ENCODE measurements at places on chromosomes 5 and 9. TPM values are rescaled to one million over a fixed set of nuclear protein-coding genes. Genes with fewer than 3 reads are reported as not detected.

Gene FGF18
- total RNA-seq, result 2.1 TPM

Gene AK8
- total RNA-seq, result 1.5 TPM

Gene LIFR
- total RNA-seq, result 5.9 TPM

Gene TLX3
- not detected for total RNA-seq

Gene LCN12
- not detected for total RNA-seq

Gene PCDH12
- total RNA-seq, result 0.02 TPM

Gene TMEM232
- 3.8 TPM for total RNA-seq

Gene SPACA9
- 5.4 TPM for total RNA-seq

Gene ISOC1
- 7.4 TPM for total RNA-seq

Gene SET
- total RNA-seq, result 266 TPM

Gene RAB3C
- total RNA-seq, result not detected

Gene BICD2
- total RNA-seq, result 41.9 TPM

- no peaks in the 10 kb centered on the region for H3K27me3 ChIP-seq
- peak overlapping the region; percentile 96 for H3K27ac ChIP-seq
- no peaks in the 10 kb centered on the region for H3K36me3 ChIP-seq
- DNase-seq, result no peak
These were observed 860 bp upstream of the MARCHF6 start for GRCh38 chr5:10352430-10353240.

GRCh38 chr5:176185133-176185733 is 53.0 kb upstream of the SIMC1 start:
- H3K36me3 ChIP-seq, result no peaks in the 10 kb centered on the region
- peaks cover 4% of the 10 kb centered on the region for H3K4me1 ChIP-seq
- no peak overlapping the region for H3K4me3 ChIP-seq
- H3K27me3 ChIP-seq, result peaks cover 33% of the 10 kb centered on the region
- no peak overlapping the region for H3K27ac ChIP-seq

GRCh38 chr9:136242918-136243525 is 2.6 kb downstream of the QSOX2 start:
- H3K4me3 ChIP-seq, result no peak overlapping the region
- no peak for DNase-seq
- H3K27ac ChIP-seq, result no peak overlapping the region
- H3K27me3 ChIP-seq, result no peaks in the 10 kb centered on the region

- H3K27ac ChIP-seq, result peak overlapping the region; percentile 57
- DNase-seq, result no peak
- peaks cover 26% of the 10 kb centered on the region for H3K4me1 ChIP-seq
- peak overlapping the region; percentile 88 for H3K4me3 ChIP-seq
- H3K36me3 ChIP-seq, result peaks cover 7% of the 10 kb centered on the region
These were observed 448 bp downstream of the RELL2 start for GRCh38 chr5:141637123-141637766.

- no peak overlapping the region for H3K4me3 ChIP-seq
- H3K4me1 ChIP-seq, result no peaks in the 10 kb centered on the region
- peaks cover 75% of the 10 kb centered on the region for H3K27me3 ChIP-seq
These were observed 28.4 kb upstream of the GADD45G start for GRCh38 chr9:89576404-89576839.

DNA sequence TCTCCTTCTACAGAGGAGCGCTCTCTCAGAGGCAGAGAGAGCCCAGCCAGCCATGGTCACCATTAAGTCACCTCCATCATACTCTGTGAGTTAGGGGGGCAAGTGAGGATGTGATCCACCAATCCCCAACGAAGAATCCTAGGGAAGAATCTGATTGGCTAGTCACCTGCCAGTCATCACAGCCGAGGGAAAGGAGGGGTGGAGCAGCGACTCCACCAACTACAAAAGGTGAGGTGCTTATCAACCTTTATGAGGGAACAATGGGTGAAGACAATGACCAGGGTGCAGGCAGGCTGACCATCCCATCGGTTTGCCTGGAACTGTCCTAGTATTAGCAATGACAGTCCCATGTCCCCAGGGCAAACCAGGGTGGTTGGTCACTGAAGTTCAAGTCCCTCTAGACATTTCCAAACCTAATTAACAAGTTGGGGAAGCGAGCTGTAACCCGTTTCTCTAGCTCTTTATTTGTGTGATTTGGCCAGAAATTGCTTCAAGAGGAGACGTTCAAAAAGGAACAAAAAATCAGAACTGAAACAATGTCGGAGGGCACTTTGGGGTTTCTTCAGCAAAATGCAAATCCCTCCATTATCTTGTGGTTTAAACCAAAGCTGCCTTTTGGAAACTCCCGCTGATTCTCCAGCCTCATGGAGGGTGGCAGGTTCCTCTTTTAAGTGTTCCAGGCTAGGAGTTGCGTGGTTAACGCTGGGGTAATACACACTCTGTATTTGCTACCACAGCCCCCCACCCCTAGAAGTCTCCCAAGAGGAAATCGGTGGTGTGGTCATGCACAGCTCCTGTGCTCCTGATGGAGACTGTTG is 18.8 kb upstream of the FCN1 start:
- peaks cover 57% of the 10 kb centered on the region for H3K27me3 ChIP-seq
- no peaks in the 10 kb centered on the region for H3K36me3 ChIP-seq
- no peak for DNase-seq
- no peaks in the 10 kb centered on the region for H3K4me1 ChIP-seq
- H3K4me3 ChIP-seq, result no peak overlapping the region
- no peak overlapping the region for H3K27ac ChIP-seq

- H3K27me3 ChIP-seq, result no peaks in the 10 kb centered on the region
- H3K4me3 ChIP-seq, result no peak overlapping the region
These were observed 58.9 kb downstream of the ANKRD33B start for GRCh38 chr5:10622810-10623209.

DNA sequence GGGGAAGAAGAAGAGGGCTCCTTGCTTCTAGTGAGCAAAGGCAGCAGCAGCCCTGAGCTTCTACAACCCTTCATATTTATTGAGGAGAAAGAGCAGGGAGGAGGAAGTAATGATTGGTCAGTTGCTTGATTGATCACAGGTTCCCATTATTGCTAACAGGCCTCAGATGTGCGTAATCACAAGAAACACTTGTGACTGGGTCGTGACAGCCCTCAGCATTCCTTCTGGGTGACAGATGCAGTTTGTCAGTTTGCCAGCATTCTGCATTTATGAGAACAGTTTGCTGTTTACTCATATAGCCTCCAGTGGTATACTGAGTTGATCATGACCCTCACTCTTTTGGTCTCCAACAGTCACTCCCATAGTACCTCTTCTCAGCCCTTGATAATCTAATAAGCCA is 111.5 kb upstream of the TNC start:
- H3K4me3 ChIP-seq, result no peak overlapping the region
- no peak for DNase-seq
- peaks cover 8% of the 10 kb centered on the region for H3K4me1 ChIP-seq
- H3K36me3 ChIP-seq, result peaks cover 2% of the 10 kb centered on the region
- H3K27ac ChIP-seq, result no peak overlapping the region

GRCh38 chr9:80143899-80144298 is 572.1 kb downstream of the TLE4 start:
- H3K27me3 ChIP-seq, result no peaks in the 10 kb centered on the region
- no peak overlapping the region for H3K27ac ChIP-seq
- peaks cover 24% of the 10 kb centered on the region for H3K4me1 ChIP-seq
- no peak for DNase-seq
- no peaks in the 10 kb centered on the region for H3K36me3 ChIP-seq
- no peak overlapping the region for H3K4me3 ChIP-seq

GRCh38 chr5:25412116-25412661 is 767.4 kb upstream of the CDH10 start:
- no peaks in the 10 kb centered on the region for H3K4me1 ChIP-seq
- DNase-seq, result no peak
- no peaks in the 10 kb centered on the region for H3K36me3 ChIP-seq
- no peak overlapping the region for H3K27ac ChIP-seq

DNA sequence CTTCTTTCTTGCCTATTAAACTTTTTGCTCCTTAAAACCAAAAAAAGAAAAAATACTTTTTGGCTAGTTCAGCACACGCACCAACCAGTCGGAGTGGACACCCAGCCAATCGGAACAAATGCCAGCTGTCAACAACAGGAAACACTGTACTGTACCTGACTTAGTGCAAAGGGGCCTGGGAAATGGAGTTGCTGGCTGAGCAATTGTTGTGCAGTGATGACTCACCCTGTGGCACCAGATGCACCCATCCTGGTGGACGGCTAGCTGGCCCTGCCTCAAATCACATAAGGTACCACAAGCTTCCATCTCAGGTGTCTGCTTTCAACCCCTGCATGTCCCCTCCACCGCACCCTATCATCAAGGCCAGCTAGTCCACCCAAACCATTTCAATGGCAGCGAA is 20.9 kb downstream of the FOXE1 start:
- H3K4me3 ChIP-seq, result no peak overlapping the region
- DNase-seq, result no peak
- peaks cover 25% of the 10 kb centered on the region for H3K27me3 ChIP-seq
- no peaks in the 10 kb centered on the region for H3K36me3 ChIP-seq
- H3K27ac ChIP-seq, result no peak overlapping the region

DNA sequence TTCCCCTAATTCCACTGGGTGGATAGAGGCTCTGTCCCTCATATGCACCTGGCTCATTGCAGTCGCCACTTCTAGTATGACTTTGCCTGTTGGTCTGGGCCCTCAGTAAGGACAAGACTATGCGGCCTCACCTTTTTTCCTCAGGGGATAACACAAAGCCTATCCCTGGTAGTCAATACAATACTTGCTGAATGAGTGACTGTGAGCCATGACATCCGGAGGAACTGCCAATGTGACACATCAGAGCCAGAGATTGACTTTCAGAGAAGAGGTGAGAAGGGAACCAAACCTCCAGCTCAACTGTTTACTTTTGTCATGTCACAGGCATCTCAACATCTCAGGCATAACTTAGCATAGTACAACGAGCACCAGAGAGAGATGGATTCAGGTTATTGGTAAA is 371.3 kb downstream of the DMRT2 start:
- DNase-seq, result no peak
- no peak overlapping the region for H3K27ac ChIP-seq
- no peak overlapping the region for H3K4me3 ChIP-seq

DNA sequence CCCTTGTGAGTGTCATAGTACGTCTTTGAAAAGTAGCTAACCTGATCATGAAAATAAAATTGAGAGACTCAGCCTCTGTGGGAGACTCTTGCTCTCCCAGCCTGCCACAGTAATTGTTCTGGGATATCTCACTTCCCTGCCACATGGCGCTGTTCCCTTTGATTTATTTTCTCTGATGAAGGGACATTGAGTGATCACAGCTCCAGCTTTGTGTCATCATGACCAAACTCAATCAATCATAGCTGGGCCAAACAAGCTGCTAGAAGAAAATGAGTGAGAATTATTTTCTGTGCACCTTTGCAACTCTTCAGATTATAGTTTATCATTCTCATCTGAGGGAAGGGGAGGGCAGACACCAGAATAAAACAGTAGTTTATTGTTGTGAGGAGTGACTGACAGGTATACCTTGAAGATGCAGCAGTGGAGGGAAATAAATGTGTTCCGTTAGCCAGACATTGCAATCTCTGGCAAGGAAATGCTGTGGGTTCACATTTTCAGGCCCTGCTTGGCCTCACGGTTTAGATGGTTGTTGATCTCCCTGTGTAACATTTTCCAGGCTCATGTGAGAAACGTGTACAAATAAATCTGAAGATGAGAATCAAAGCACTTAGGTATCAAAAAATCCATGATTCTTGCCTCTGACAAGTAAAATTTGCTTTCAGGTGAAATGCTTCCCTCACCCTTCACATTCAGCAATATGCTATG is 174.7 kb upstream of the FBXL17 start:
- H3K27me3 ChIP-seq, result no peaks in the 10 kb centered on the region
- H3K4me1 ChIP-seq, result peaks cover 13% of the 10 kb centered on the region
- H3K4me3 ChIP-seq, result no peak overlapping the region

DNA sequence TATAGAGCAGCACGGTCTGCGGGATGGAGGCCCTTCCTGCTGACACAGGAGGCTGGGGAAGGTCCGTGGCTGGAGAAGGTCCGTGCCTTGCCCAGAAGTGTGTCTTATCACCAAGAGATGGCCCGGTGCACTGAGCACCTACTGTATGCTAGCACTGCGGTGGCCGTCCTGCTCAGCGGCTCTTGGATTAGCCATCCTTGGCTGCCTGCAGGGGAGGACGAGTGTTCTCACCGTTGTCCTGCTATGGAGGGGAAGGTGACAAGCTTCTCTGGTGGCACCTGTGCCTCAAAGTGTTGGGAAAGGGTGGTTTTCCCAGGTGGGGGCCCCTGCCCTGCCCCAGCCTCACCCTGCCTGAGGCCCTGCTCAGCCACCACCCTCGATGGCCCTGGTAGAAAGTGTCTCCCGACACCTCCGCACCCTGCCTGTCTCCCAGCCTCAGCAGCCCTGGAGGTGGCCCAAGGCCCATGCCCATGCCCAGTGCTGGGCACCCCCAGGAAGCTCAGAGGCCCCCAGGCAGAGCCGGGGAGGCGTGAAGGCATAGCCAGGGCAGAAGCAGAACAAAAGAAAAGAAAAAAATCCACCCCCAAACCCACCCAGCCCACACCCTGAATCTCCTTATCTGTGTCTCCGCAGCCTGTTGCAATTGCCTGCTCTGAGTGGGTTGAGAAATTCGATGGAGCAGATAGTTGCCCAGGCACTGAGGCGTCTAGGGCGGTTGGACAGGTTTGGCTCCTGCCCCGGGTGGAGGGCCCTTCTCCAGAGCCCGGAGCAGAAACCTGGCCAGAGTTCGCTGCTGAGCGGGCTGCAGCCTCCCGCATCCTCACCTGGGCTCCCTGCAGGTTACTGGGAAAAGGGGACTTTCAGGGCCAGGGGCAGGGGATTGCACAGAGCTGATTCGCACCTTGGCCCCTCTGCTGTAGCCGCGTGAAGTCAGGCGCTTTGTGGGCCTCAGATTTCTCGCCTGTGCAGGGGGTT is 30.5 kb downstream of the RXRA start:
- H3K27ac ChIP-seq, result no peak overlapping the region
- H3K4me1 ChIP-seq, result peaks cover 9% of the 10 kb centered on the region
- H3K27me3 ChIP-seq, result no peaks in the 10 kb centered on the region
- H3K36me3 ChIP-seq, result no peaks in the 10 kb centered on the region
- H3K4me3 ChIP-seq, result no peak overlapping the region
- no peak for DNase-seq

DNA sequence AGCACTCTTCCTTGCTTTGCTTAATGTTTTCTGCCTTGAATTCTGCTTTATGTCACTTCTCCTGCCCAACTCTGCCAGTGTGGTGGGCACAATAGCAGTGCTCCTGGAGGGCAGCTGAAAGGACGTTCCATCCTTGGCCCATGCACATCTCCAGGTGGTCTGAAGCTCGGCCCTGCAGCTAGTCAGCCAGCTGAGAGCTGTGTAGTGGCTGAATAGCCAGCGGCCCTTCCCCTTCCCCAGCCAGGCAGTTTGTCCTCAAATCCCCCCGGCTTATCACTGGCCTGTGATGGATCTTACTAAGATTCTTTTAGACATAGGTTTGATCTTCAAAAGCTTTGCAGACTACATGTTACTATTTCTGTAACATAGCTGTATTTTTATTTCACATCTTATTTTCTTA is 42.7 kb upstream of the ANGPTL2 start:
- H3K27ac ChIP-seq, result no peak overlapping the region
- peaks cover 2% of the 10 kb centered on the region for H3K36me3 ChIP-seq
- peak; percentile 47 for DNase-seq

- H3K27me3 ChIP-seq, result peaks cover 5% of the 10 kb centered on the region
- no peaks in the 10 kb centered on the region for H3K36me3 ChIP-seq
- no peak overlapping the region for H3K27ac ChIP-seq
- DNase-seq, result no peak
- peaks cover 32% of the 10 kb centered on the region for H3K4me1 ChIP-seq
These were observed 169.0 kb downstream of the DOCK2 start for GRCh38 chr5:169805937-169806700.
